Progenitor cell of endocrine pancreas (in vitro differentiated cells): ENCODE measurements at places on chromosomes 7 and 10.

DNA sequence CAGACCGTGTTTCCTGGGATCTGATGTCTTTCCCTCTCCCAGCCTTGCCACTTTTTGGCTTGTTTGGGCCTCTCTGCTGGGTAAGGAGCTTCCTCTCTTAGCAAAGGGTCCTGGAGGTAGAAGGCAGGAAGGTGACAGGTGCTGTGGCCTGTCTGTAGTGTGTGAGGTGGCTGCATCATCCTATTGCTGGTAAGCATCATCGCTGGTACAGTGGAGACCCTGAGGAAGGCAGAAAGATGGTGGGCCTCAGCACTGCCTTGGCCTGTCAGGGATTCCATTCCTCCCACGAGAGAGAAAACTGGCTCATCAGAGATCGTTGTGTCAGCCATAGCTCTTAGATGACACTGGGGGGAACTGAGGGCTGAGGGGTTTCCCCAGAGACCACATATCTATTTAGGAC, 46.5 kb downstream of the ZMIZ1 start:
- H3K36me3 ChIP-seq = peaks cover 5% of the 10 kb centered on the region
- DNase-seq = no peak
- peaks cover 52% of the 10 kb centered on the region for H3K4me1 ChIP-seq
- H3K27ac ChIP-seq = no peak overlapping the region
- H3K27me3 ChIP-seq = no peaks in the 10 kb centered on the region

DNA sequence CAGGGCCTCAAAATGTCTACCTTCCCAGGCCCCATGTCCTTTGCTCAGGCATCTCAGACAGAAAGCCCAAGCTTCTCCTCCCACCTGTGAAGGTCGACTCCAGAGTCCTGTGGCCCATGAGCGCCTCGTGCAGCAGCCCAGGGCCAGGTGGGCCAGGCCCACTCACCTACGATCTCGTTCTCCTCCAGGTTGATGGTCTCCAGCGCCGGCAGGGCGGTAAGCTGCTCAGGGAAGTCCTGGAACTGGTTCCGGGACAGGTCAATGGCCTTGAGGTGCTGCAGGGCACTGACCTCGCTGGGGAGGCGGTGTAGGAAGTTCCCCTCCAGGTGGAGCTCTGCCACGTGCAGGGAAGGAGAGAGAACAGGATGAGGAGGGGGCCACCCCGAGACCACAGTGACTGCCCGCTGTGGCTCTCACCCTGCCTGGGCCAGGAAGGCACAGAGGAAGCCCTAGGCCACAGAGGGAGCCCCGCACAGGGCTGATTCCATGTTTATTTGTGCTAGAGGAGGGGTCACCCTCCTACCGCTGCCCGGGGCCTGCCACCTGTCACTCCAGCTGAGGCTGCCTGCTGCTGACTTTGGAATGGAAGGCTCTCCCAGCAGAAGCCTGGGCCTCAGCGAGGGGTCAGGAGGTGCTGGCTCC, 40.0 kb upstream of the NPFFR1 start:
- no peaks in the 10 kb centered on the region for H3K36me3 ChIP-seq
- H3K4me1 ChIP-seq = peaks cover 13% of the 10 kb centered on the region
- no peak overlapping the region for H3K4me3 ChIP-seq
- H3K27ac ChIP-seq = no peak overlapping the region
- DNase-seq = no peak

- no peak overlapping the region for H3K27ac ChIP-seq
- H3K4me1 ChIP-seq = no peaks in the 10 kb centered on the region
- no peak for DNase-seq
- H3K36me3 ChIP-seq = no peaks in the 10 kb centered on the region
- H3K27me3 ChIP-seq = no peaks in the 10 kb centered on the region
Observed at GRCh38 chr10:53744746-53745145, 972.2 kb upstream of the MBL2 start.

DNA sequence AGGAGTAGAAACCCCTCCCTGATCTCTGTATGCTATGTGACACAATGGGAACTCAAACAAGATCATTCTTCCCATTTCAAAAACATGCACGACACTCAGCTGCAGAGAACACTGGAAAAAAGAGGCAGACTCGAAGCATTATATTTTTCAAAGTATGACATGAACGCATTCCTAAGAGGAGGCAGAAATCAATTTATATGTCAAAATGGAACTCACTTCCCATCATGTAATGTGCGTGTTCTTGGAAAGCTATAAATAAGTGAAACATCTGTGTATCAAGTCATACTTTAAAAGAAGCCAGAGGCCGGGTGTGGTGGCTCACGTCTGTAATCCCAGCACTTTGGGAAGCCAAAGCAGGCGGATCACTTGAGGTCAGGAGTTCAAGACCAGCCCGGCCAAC, 142.7 kb downstream of the ICA1 start:
- no peaks in the 10 kb centered on the region for H3K27me3 ChIP-seq
- H3K4me1 ChIP-seq = no peaks in the 10 kb centered on the region
- H3K4me3 ChIP-seq = no peak overlapping the region
- DNase-seq = no peak
- no peak overlapping the region for H3K27ac ChIP-seq

- no peaks in the 10 kb centered on the region for H3K36me3 ChIP-seq
- H3K27me3 ChIP-seq = no peaks in the 10 kb centered on the region
- DNase-seq = no peak
- H3K27ac ChIP-seq = no peak overlapping the region
Observed at GRCh38 chr7:8362723-8363369, 70.6 kb upstream of the NXPH1 start.

GRCh38 chr10:117860823-117861222, 185.9 kb downstream of the RAB11FIP2 start:
- no peaks in the 10 kb centered on the region for H3K4me1 ChIP-seq
- H3K27me3 ChIP-seq = peaks cover 22% of the 10 kb centered on the region
- no peak for DNase-seq
- H3K27ac ChIP-seq = no peak overlapping the region

- H3K27me3 ChIP-seq = no peaks in the 10 kb centered on the region
- H3K36me3 ChIP-seq = peaks cover 11% of the 10 kb centered on the region
- H3K27ac ChIP-seq = no peak overlapping the region
- no peaks in the 10 kb centered on the region for H3K4me1 ChIP-seq
Observed at GRCh38 chr7:107213193-107213788, 44.5 kb downstream of the HBP1 start.

GRCh38 chr10:57222603-57223002, 861.5 kb upstream of the ZWINT start:
- H3K4me3 ChIP-seq = no peak overlapping the region
- no peaks in the 10 kb centered on the region for H3K27me3 ChIP-seq
- no peaks in the 10 kb centered on the region for H3K36me3 ChIP-seq

DNA sequence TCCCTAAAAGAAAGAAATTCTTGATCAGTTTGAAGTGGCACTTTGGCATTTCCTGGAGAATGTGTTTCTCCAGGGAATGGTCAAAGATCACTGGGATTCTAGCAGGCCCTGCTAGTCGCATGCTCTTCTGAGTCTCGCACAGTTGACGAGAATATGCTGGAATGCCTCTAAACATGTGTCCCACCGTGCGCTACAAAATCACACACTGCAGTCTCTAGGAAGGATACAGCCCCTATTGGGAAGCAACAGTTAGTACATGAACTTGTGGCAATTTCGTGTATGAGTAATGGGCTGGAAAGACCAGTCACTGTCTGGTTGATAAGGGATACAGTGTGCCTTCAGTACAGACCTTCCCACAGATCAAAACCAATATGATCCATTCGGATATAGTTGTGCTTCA, 257.9 kb downstream of the PRPF18 start:
- peaks cover 2% of the 10 kb centered on the region for H3K4me1 ChIP-seq
- H3K4me3 ChIP-seq = no peak overlapping the region
- no peaks in the 10 kb centered on the region for H3K36me3 ChIP-seq
- H3K27me3 ChIP-seq = no peaks in the 10 kb centered on the region
- no peak for DNase-seq

GRCh38 chr7:148121401-148121800, 469.2 kb upstream of the C7orf33 start:
- H3K27ac ChIP-seq = no peak overlapping the region
- no peak for DNase-seq
- no peak overlapping the region for H3K4me3 ChIP-seq
- no peaks in the 10 kb centered on the region for H3K27me3 ChIP-seq

GRCh38 chr7:14432924-14433323, 443.5 kb upstream of the ETV1 start:
- no peak for DNase-seq
- no peaks in the 10 kb centered on the region for H3K4me1 ChIP-seq
- H3K4me3 ChIP-seq = no peak overlapping the region

- no peaks in the 10 kb centered on the region for H3K36me3 ChIP-seq
- H3K27me3 ChIP-seq = no peaks in the 10 kb centered on the region
- H3K4me3 ChIP-seq = no peak overlapping the region
- DNase-seq = no peak
Observed at GRCh38 chr7:78398576-78398975, 600.0 kb downstream of the PHTF2 start.

- no peak overlapping the region for H3K4me3 ChIP-seq
- H3K27me3 ChIP-seq = peaks cover 6% of the 10 kb centered on the region
- no peak overlapping the region for H3K27ac ChIP-seq
- no peak for DNase-seq
- no peaks in the 10 kb centered on the region for H3K36me3 ChIP-seq
- H3K4me1 ChIP-seq = no peaks in the 10 kb centered on the region
Observed at GRCh38 chr10:43942096-43942850, 293.6 kb upstream of the ZNF32 start.

GRCh38 chr10:77027141-77027540, 610.5 kb downstream of the KCNMA1 start:
- H3K4me3 ChIP-seq = no peak overlapping the region
- H3K27me3 ChIP-seq = peaks cover 12% of the 10 kb centered on the region
- no peak overlapping the region for H3K27ac ChIP-seq

GRCh38 chr10:28429573-28430216, 103.2 kb upstream of the WAC start:
- no peaks in the 10 kb centered on the region for H3K36me3 ChIP-seq
- no peak overlapping the region for H3K27ac ChIP-seq
- H3K27me3 ChIP-seq = peaks cover 4% of the 10 kb centered on the region
- no peak overlapping the region for H3K4me3 ChIP-seq
- H3K4me1 ChIP-seq = peaks cover 2% of the 10 kb centered on the region

DNA sequence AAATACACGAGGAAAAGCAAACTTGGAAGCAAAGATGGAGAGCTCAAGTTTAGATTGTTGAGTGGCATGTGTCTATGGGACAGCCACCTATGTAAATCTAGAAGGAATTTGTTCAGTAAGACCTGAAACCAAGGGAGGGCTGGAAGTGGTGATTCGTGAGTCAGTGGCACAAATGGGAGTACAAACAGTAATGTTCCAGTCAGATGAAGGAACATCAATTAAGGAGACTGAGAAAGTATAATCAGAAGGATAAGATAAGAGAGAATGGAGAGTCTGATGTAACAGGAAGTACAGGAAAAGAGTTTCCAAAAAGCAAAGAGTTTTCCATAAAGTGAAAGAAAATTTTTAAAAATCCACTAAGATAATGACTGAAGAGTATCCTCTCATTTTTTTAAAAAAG, 544.2 kb downstream of the KIF20B start:
- no peaks in the 10 kb centered on the region for H3K4me1 ChIP-seq
- H3K27ac ChIP-seq = no peak overlapping the region
- DNase-seq = no peak
- H3K27me3 ChIP-seq = no peaks in the 10 kb centered on the region

- H3K27ac ChIP-seq = no peak overlapping the region
- H3K4me1 ChIP-seq = no peaks in the 10 kb centered on the region
- no peak for DNase-seq
- no peaks in the 10 kb centered on the region for H3K36me3 ChIP-seq
- H3K27me3 ChIP-seq = no peaks in the 10 kb centered on the region
Observed at GRCh38 chr10:32687116-32687515, 241.2 kb downstream of the CCDC7 start.

DNA sequence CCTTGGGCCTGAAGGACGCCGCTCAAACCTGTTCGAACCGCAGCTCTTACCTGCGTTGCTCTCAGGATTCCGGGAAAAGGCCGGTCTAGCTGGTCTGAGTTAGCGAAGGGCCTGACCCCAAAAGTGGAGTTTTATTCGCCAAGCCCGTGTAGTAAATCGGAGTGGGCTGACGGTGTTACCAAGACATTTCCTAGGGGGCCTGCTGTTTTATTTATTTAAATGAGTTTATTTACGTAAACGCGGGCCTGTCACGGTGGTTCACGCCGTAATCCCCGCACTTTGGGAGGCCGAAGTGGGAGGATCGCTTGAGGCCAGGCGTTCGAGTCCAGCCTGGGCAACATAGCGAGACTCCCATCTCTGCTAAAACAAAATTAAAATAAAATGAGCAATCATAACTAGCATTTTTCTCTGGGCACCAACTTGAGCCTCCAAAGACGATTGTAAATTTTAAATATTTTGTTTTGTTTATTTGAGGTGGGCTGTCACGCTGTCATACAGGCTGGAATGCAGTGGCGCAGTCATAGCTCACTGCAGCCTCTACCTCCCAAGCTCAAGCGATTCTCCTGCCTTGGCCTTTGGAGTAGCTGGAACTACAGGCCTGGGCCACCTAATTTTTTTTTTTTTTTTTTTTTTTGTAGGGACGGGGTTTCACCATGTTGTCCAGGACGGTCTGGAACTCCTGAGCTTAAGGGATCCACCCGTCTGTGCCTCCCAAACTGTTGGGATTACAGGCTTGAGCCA, 903 bp downstream of the ZNF655 start:
- H3K4me3 ChIP-seq = peak overlapping the region; percentile 99
- H3K27ac ChIP-seq = peak overlapping the region; percentile 99
- peaks cover 13% of the 10 kb centered on the region for H3K4me1 ChIP-seq

DNA sequence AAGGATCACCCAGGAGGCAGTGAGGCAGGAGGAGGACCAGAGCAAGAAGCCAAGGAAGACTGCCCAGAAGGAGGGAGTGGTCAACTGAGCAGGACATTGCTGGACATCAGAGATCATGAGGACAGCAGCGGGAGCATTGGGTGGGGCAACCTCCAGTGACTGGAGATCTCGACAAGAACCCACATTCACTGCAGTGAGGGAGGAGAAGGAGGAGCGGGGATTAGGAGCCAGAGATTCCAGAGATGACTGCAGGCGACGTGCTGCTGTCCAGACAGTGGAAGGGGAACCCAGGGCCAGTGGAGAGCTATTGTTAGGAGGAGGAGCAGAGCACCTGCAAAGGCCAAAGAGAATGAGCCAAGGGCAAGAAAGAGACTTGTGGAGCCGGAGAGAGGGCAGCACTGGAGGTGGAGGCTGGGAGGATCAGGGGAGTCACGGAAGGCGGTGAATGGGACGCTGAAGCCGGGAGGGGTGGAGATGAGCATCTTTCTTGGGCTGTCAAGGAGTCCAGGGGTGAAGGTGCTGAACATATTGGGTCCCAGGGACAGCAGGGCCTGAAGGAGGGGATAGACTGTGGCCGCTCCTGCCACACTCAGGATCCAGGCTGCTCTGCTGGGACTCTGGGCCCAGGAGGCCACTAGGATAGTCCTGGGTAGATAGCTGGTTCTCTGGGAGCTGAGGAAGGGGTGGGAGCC, 140.1 kb upstream of the UNC5B start:
- H3K4me1 ChIP-seq = no peaks in the 10 kb centered on the region
- H3K27me3 ChIP-seq = peaks cover 32% of the 10 kb centered on the region
- DNase-seq = no peak
- H3K27ac ChIP-seq = no peak overlapping the region
- no peak overlapping the region for H3K4me3 ChIP-seq
